Lung (tissue), 17 donors: ENCODE measurements at places on chromosomes 1 and 21. TPM values are rescaled to one million over a fixed set of nuclear protein-coding genes. Genes with fewer than 3 reads are reported as not detected.

Gene LCE1F
- not detected for total RNA-seq

DNA sequence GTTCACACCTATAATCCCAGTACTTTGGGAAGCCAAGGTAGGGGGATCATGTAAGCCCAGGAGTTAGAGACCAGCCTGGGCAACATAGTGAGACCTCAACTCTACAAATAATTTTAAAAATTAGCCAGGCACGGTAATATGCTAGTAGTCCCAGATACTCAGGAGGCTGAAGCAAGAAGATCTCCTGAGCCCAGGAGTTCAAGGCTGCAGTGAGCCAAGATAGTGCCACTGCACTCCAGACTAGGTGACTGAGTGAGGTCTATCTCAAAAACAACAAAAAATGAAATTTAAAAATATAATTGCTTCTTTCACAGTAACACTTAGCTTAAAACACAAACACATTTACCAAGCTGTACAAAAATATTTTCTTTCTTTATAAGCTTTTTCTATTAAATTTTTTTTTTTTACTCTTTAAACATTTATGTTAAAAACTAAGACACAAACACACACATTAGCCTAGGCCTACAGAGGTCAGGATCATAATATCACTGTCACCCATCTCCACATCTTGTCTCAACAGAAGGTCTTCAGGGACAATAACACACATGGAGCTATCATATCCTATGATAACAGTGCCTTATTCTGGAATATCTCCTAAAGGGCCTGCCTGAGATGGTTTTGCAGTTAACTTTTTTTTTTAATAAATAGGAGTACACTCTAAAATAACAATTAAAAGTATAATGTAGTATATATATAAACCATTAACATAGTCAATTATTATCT, 43.9 kb downstream of the TESK2 start:
- no peak for DNase-seq

Gene SCCPDH
- 28.6 TPM for total RNA-seq

DNA sequence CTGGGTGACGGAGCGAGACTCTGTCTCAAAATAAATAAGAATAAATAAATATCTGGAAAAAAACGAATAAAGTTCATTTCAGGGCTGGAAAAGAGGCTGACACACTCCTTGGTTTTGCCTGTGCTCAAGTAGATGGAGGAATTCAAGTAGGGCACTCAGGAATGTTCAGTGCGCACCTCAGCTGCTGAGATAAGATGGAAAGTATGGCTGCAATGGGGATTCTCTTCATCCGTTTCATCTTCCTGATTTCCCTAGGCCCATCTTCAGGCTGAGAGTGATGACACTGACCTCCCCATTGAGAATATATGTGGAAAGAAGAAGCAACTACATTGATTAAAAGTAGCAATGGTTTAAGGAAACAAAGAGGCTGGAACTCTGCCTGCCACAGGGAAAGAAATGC, 130.5 kb upstream of the ZNF644 start:
- no peak for DNase-seq

Gene LEFTY1
- 2.1 TPM for total RNA-seq

DNA sequence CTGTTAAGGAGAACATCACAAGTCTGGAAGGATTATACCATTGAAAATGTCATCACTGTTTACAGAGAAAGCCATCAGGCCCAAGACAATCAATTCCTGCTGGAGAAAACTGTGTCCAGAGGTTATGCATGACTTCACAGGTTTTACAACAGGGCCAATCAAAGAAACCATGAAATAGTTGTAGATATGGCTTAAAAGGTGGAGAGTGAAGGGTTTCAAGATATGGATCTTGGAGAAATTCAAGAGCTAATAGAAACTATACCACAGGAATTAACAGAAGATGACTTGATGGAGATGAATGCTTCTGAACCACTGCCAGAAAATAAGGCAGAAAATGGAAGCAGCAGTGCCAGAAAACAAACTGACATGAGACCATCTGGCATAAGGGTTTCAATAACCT, 30.2 kb downstream of the USP1 start:
- DNase-seq, result no peak

- no peak for DNase-seq
Observed at GRCh38 chr1:39779137-39779536, 8.0 kb upstream of the OXCT2 start.

DNA sequence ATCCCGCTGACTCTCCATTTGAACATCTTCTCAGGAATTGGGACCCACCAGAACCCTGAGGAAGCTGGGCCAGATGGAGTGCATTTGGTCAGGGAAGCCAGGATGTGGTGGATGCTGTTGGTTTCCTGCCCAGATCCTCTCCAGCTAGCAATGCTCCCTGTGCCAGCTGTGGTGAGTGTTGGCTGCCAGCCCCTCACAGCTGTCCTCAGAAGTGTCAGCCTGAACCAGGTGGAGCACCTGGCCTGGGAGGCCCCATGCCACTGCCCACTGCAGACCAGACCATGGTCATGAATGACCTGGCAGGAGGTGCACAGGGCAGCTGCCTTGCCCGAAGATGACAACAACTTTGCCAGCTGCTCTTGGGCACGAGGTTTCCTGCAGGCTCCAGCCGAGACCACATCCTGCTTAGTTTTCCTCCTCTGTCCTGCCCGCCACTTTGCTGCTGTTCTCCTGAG, 54.4 kb downstream of the PRSS38 start:
- DNase-seq, result no peak

DNA sequence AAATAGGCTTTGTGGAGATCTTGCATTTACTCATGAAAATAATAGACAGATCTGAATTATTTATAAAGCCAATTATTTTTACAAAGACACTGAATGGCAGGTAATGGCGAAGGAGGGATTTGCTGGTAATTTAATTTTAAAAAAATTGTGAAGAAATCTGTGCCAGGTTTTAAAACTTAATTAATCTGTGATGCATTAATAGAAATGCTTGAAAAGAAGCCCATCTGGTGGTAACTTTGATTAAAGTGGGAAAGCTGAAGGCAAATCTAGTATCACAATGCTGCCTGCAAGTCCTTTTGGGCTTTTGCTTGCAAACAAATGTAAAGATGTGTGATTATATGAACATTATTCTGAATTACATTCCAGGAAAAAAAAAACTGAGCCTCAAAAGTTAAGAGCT, 433.2 kb upstream of the DEPDC1 start:
- no peak for DNase-seq

DNA sequence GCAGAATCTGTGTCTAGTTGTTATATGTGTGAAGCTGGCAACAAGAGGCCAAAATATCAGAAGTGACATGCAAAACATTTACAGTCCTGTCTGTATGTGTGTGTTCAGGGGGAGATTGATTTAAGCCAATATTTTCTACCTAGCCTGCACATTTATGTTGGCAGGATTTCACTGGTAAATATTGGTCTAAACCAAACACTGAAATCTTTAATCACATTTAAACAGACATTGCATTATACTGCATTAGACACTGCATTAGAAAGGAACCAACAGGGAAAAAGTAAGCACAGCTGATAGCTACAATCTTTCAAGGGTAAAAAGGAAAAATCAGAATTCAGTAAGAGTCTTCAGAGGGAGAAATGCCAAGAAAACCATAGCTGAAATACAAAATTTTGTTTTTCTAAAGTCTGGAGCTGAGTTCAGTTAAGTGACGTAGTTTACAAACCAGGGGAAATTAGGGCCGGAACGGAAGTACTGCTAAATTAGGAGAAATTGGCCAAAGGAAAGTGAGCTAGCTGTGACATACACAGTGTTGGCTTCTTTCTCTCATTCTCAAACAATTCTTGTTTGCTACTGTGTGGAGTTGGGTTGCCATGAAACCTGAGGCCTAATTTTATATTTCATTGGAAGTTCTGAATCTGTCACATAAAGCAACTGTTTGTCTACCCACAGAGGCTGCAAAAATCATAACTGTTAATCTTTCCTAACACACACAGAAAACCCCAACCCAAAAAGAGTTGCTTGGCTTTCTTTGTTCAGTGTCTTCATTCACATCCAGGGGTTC, 217.3 kb upstream of the SGIP1 start:
- DNase-seq, result peak; percentile 67

GRCh38 chr1:168726719-168727118, 2.3 kb downstream of the DPT start:
- no peak for DNase-seq

Gene CD5L
- 0.17 TPM for total RNA-seq

GRCh38 chr1:7580923-7581753, 190.0 kb upstream of the VAMP3 start:
- peak; percentile 11 for DNase-seq

GRCh38 chr1:219391297-219391696, 217.6 kb downstream of the LYPLAL1 start:
- DNase-seq, result no peak

DNA sequence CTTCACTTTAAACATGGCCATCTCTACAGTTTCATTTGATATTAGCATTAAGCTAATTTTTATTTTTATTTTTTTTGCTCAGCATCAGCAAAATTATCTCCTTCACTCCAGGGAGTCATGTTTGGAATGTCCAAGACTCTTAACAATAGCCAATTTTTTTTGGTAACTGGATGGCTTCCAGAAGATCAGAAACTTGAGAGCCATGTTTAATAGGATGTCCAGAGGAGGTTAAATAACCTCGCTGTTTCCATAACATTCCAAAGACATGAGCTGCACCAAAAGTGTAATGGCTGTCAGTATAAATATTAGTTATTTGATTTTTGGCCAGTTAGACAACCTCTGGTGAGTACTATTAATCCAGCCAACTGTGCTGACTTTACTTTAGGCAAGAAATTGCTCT, 80.7 kb downstream of the DNTTIP2 start:
- DNase-seq, result no peak

Gene PGLYRP4
- total RNA-seq, result 3.1 TPM

Gene OR2T11
- total RNA-seq, result not detected

DNA sequence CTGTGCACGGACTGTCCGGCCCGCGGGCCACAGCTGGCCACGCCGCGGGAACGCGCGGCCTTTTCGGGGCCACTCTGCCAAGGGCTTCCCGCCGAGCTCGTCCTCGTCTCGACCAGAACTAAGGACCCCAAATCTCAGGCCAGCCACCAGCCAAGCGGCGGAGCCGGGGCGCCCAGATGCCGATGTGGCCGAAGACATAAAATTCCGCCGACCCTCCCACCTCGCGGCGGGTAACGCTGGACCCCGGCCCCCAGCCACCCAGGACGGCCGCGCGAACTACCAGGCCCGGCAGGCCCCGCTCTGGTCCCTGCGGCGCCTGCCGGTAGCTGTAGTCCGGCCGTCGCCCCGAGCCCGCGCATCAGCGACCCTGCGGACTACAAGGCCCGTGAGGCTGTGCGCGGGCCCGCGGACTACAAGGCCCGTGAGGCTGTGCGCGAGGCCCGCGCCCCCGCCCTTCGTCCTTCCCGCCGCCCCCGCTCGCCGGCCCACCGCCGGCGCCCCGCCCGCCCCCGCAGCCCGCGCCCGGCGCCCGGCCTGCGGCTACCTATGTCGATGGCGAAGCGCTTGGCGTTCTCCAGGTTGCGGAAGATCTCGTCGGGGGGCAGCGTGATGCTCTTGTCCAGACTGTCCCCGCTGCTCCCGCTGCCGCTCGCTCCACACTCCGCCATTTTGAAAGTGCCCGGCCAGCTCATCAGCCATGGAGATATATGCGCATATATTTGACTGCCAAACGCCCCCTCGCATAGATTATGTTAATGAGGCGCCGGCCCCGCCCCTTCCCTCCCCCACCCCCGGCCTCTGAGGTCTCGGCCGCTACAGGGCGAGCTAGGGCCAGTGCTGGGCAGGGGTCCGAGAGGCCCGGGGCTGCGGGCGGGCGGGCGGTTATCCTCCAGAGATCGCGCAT, at the start of gene PANK4:
TSS of gene PANK4 (minus strand) at position 677 of the 904 bp plus-strand sequence. CDS start at position 668, 9 bp downstream.
- DNase-seq, result peak; percentile 93

Gene COL16A1
- total RNA-seq, result 83.2 TPM

DNA sequence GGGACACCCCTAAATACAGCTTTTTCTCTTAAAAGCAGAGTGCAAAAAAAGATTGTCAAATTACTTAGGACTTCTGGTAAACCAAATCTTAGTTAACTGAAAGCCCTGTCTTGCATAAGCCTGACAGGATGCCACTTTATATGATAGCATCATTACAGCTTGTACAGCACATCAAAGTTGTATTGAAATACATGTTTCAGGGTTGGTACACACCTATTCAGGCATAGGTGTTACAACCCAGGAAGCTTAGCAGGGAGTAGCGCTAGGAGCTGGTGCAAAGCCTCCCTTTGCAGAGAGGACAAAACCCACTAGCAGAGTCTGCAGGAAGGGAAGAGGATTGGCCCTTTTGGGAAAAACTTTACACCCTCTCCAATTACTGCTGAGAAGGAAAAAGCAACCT, 258.9 kb upstream of the SGIP1 start:
- DNase-seq, result no peak

GRCh38 chr1:181397845-181398244, 85.5 kb upstream of the CACNA1E start:
- no peak for DNase-seq

Gene NKAIN1
- total RNA-seq, result not detected

DNA sequence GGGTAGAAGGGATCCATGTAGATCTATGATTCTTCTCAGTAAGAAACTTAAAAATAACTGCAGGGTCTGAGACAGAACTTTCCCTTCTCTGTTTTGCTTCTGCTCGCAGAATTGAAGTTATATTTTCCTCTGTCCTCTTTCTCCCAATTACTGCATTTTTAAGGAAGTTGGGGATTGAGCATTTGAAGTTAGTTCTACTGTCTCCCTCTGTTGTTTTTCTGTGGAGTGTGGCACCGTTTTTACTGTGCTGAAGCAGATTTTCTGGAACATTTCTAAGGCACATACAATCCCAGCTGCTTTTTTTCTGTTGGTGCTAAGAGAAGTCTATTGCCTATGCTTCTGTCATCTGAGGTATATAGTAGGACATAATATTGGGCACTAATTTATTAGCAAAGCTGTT, 43.3 kb downstream of the RASAL2 start:
- no peak for DNase-seq

- DNase-seq, result no peak
Observed at GRCh38 chr1:41587791-41588190, 103.3 kb upstream of the EDN2 start.

GRCh38 chr1:41434748-41435449, 49.6 kb downstream of the EDN2 start:
- no peak for DNase-seq

DNA sequence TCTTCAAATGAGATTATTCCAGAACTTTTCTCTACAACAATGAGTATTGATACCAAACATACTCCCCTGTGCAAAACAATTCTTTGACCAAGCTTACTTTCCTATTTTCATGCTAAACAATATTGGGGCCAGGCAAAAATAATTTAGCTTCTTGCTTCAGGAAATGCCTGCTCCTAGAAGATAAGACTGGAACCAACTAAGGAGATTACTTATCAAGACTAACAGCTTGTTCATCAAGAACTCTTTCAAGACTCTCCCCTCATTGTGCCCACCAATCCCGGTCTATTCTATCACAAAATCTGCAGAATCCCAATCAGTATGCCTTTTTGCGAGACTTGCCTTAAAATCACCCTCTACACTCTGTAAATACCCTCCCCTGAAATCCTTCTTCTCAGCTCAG, 536.6 kb downstream of the RWDD3 start:
- no peak for DNase-seq

- no peak for DNase-seq
Observed at GRCh38 chr1:165738794-165739193, 29.9 kb downstream of the TMCO1 start.

GRCh38 chr1:101236516-101237228, at the start of gene S1PR1:
S1PR1 (plus strand) TSS chr1:101237019; CDS start chr1:101238985, 1,966 bp downstream.
- peak; percentile 91 for DNase-seq
